NCI-H1436 (cell line): ENCODE measurements at places on chromosomes 16 and 17.

DNA sequence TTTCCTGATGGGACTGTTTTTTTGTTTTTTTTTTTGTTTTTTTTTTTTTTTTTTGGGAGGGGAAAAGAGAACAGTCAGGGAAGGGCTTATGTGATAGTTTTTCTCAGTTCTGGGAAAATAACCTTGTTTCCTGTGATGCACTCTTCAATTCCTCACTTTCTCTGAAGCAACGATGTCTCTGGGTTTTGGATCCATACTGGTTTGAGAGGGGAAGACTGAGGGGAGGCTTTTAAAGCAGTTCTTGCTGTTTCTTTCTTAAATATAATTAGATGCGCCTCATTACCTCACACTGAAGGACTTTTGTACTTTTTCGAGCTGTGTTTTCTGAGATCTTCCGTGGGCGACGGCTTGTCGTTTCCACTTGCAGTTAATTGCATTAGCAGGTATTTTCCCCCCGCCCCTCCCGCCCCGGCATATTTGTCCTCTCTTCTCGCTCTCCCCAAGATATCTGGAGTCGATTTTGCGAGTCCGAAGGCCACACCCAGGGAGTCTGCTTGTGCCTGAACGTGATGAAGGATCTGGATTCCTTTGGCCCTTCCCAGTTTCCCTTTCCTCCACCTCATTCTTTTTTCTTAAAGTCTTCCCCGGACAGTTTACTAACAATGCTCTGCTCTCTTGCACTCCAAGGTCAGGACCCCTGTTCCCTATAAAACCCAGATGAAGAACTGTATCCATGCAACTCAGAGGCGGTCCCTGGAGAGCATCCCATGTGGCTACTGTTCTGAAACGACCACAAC is 125.2 kb upstream of the ZFHX3 start:
- DNase-seq, result no peak

GRCh38 chr16:31258366-31258765 is 1.4 kb upstream of the ITGAM start:
- DNase-seq, result no peak

- no peak for DNase-seq
Measured at GRCh38 chr16:89150090-89150835, 21.3 kb upstream of the CDH15 start.

GRCh38 chr16:86018071-86018470 is 119.1 kb downstream of the IRF8 start:
- DNase-seq, result no peak

DNA sequence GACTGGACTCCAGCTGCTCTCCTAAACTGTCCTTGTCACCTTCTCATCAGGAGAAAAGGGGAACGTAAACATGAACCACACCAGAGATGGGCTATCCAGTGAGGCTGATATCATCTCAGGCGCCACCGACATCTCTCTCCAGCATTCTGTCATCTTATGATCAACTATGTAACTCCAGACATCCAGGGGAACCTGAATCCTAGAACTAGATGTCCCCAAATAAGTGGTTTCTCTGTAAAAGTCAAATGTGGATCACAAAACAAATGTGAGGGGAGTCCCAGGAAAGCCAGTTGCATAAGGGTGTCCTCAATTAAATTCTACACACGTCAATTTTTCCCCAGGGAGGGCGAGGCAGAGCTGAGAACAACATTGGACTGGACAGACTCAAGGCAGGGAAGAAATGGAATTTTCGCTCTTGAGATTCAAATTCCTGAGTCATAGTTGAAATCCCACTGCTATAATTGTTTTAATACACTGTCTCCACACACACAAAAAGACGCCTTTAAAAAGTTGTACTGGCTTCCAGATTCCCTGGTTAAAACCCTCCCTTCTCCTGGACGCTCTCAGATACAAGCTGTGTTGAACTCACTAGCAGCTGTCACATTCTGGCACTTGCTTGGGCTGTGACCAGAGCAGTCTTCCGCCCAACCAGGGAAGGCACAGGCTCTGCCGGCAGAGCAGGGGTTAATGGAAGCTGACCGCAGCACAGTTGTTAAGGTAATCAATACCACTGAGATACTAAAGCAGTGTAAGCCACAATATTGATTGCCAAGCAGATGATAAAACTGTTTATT is 62.6 kb downstream of the ZFHX3 start:
- no peak for DNase-seq

- no peak for DNase-seq
Measured at GRCh38 chr17:50853015-50853615, 13.0 kb downstream of the TOB1 start.

- peak; percentile 91 for DNase-seq
Measured at GRCh38 chr17:45277216-45277849, 15.4 kb upstream of the SPATA32 start.

GRCh38 chr17:40251576-40251975 is 32.5 kb downstream of the WIPF2 start:
- DNase-seq, result no peak

DNA sequence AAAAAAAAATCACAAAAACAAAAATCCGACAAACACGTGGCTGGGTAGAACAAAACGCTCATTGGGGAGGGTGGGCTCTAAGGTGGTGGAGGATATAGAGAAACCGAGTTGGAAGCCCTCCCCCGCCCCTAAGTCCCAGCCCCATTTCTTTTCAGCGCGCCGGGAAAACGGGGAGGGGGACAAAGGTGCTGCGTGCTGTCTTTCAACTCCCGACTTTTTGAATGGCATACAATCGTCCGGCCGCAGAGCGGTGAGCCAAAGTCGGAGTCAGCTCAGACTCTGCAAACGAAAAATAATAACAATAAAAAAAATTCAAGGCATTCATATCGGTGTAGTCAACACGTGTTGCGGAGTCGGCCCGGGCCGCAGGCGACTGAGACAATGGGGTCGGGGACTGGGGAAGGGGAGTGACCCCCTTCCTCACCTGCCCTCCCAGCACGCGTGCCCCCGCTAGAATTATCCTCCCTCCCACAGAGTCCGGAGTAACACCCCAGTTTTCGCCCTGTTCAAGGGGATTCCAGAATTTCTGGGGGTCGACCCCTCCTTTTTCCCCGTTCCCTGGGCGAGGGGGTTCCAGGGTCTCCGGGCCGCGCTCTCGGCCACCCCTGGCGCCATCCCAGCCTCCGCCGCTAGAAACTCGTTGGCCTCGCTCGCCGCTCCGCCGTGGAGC is 1.7 kb upstream of the IGF2BP1 start:
- no peak for DNase-seq

- DNase-seq, result no peak
Measured at GRCh38 chr17:71117466-71117865, 948.1 kb downstream of the KCNJ2 start.

DNA sequence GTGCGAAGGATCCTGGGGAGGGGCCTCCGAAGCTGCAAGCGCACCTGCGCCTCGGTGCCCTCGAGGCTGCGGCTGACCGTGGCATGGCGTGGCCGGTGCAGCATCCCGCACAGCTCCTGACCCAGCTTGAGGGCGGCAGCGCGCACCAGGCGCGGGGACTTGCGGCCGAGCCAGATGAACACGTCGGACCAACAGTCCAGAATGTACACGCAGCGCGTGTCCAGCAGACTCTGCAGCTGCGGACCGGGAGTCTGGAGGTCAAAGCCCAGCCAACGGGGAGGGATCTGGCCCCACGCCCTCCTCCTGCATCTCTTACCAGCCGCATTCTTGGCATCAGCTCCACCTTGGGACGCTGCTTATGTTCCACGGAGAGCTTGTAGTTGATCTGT is 10.9 kb downstream of the FLII start:
- DNase-seq, result no peak

DNA sequence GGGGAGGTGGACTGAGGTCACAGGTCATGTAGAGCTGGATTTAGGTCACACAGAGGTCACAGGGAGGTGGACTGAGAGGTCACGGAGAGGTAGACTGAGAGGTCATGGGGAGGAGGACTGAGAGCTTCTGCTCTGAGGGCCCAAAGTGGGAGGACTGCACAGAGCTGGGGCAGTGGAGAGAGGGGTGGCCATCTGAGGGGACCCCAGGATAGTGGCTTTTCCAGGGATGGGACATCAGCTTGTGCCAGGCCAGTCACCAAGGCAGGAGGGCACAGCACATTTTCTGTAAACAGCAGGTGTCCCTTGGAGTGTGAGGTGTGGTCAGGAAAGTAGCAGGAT is 26.1 kb upstream of the JPT2 start:
- DNase-seq, result no peak

DNA sequence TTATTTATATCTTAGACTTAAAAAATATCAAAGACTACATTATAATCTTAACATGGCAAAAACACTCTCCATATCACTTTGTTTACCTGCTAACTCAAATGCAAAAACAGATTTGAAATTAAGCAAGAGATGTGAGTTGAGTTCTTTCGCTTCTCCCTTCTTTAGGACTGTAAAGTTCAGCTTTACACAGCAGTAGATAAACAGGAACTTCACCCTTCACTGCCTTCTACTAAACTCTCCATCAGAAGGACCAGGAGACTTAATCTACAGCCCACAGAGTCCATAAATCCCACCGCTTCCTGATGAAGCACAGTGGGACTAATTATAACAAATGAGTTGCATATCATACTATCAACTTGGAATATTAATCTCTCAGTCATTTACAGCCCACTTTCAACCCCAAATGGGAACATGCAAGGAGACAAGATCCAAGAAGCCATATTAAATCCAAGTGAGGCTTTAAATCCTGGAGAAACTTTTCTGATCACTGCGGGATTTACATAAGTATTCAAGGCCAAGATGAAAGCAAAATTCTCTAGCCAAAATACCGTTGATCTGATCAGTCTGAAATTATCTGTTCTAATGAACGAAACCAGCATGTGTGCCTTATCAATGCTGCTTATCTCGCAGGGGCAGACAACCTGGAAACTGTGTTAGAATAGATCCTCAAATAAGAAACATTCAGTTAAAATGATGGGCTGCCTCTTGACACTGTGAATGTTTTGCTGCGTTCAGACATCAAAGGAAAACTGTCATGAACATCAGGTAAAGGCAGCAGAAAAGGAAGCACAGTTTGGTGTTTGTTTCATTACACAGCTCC is 1.6 kb downstream of the AMFR start:
- no peak for DNase-seq

DNA sequence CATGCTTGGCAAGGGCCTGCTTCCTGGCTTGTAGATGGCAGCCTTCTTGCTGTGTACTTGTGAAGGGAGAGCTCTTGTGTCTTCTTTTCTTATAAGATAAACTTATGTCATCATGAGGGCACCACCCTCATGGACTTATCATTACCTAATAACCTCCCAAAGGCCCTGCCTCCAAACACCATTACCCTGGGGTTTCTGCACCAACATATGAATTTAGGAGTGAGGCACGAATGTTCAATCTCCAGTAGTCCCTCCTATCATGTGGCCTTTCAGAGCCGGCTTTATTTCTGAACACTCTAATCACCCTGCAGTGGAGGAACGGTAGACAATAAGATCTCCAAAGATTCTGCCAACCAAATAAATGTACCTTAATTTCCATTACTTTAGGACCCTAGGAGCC is 144.3 kb downstream of the ABCC12 start:
- DNase-seq, result no peak

- DNase-seq, result no peak
Measured at GRCh38 chr17:8976638-8977037, 11.1 kb upstream of the PIK3R5 start.

- DNase-seq, result no peak
Measured at GRCh38 chr17:49987290-49987585, 7.8 kb downstream of the DLX3 start.

- no peak for DNase-seq
Measured at GRCh38 chr17:68384941-68385340, 72.4 kb downstream of the WIPI1 start.

- no peak for DNase-seq
Measured at GRCh38 chr16:66886321-66886720, 6.0 kb downstream of the PDP2 start.

DNA sequence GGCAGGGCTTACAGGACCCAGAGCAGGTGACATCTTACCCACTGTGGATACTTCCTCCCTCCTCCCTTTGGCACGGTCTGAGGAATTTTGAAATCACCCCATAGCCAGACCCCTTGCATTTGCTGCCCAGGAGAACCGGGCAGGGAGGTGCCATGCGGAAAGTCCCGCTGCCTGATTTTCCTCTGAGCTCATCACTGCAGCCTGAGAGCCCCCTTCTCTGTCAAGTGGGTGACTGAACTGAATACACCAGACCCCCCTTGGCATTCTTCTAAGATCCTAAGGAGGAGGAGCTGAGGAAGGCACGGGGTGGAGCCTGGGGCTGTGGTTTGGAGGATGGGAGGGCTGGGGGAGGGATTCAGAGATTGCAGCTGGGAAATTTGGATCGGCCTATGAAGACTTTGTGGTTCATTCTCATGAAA is 173.4 kb downstream of the RAB11FIP4 start:
- no peak for DNase-seq

DNA sequence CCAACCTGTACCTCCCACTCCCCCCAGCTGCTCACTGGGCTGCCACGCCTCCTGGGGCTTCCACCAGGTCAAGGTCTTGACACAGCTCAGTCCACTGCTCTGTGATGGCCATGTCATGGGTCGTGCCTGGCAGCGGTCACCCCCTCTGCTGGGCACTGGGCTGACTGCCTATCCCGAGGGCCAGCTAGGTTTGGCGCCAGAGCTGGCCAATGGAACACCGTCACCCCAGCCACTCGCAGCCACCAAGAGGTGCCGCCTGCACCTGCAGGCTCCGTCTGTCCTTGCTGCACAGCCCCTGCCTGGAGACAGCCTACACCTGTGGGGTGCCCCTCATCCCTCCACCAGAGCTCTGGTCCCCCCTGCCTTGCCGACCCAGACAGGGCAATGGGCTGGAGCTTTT is 4.5 kb upstream of the RAB40C start:
- no peak for DNase-seq
